Posterior vena cava (tissue), 2 donors: ENCODE measurements at places on chromosomes 5 and 9.
A peak's percentile ranks its signal among the peaks of the same experiment; 100 is the strongest.

- DNase-seq, result no peak
These were observed 308.8 kb upstream of the TRPC7 start for GRCh38 chr5:136674178-136674577.

DNA sequence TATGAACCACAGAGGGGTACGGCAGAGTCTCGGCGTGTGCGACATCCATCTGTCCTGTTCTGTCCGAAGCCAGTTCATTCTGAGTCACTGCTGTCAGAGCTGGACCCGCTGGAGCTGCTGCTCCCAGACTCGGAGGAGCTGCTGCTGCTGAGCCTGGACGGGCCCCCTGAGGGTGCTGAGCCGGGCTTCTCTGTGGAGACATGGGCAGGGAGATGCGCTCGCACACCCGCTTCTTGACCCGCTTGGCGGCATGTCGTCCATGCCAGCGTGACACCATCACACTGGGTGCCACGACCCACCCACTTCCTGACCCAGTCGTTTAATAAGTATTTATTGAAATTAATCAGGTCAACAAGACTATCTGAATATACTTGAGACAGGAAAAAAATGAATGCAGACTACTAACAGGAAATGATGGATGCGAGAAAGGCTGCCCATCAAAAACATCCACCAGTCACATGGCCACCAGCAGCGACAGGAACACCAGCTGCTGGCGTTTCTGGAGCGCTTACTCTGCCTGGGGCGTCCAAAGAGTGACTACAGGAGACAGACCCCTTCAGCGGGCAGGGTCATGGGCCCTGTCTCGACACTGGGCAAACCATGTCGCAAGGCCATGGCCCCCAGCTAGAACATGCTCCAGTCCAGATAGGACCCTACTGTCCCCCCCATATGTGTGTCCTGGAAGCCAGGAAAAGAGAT lies 8.4 kb downstream of the BRD3OS start:
- DNase-seq, result peak; percentile 25

- no peak for DNase-seq
These were observed 5.7 kb downstream of the AGGF1 start for GRCh38 chr5:77035950-77036349.

GRCh38 chr5:155676967-155677366 lies 650.0 kb upstream of the SGCD start:
- no peak for DNase-seq

- no peak for DNase-seq
These were observed 82.1 kb downstream of the PHAX start for GRCh38 chr5:126682856-126683255.

- DNase-seq, result no peak
These were observed 1278.8 kb downstream of the MAT2B start for GRCh38 chr5:164784230-164784629.

GRCh38 chr9:129641750-129642585 lies at the start of gene ASB6:
Gene ASB6 (minus strand): TSS chr9:129642151. CDS start chr9:129641999, 152 bp downstream.
- DNase-seq, result peak; percentile 100

GRCh38 chr5:160921423-160922285 lies 69.6 kb upstream of the ATP10B start:
- no peak for DNase-seq

- no peak for DNase-seq
These were observed 88.9 kb upstream of the TYRP1 start for GRCh38 chr9:12604164-12604821.

DNA sequence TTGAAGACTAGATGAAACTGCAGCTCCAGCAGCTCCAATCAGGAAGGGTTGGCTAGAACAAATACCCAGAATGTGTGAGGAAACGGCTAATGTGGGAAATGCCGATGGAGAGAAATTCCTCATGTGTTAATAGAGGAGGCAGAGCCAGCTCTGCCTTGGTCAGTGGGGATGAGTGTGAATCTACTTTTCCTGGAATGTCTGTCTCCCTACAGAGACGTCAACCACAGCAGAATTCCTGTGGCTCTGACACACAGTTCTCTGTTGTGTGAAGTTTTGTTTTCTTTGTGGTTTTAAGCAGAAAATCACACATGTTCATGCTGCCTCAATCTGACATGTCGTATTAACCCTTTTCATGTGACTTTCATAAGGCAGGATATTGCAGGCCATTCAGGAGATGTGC lies 476.6 kb upstream of the WWC1 start:
- DNase-seq, result no peak
